ENCODE measurements at places on chromosomes 7 and 10.

DNA sequence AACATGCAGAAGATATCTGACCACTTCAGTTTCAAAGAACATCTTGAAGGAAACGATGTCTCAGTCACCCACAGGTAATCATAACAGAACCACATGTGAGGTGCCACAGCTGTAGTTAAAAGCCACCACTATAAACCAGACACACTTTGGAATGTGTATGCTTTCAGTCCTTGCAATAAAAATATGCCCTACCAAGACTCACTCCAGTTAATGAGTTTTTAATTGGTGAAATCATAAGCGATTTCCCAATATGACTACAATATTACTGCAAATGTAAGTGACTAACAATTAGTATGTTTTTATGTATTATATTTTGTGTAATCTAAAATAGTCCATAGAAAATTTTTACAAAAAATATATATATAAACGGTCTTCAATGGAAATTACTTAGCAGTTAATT lies 428.2 kb downstream of the PARD3 start:
- no peak for DNase-seq

GRCh38 chr10:35598379-35598778 lies 6.8 kb upstream of the GJD4 start:
- no peak for DNase-seq

DNA sequence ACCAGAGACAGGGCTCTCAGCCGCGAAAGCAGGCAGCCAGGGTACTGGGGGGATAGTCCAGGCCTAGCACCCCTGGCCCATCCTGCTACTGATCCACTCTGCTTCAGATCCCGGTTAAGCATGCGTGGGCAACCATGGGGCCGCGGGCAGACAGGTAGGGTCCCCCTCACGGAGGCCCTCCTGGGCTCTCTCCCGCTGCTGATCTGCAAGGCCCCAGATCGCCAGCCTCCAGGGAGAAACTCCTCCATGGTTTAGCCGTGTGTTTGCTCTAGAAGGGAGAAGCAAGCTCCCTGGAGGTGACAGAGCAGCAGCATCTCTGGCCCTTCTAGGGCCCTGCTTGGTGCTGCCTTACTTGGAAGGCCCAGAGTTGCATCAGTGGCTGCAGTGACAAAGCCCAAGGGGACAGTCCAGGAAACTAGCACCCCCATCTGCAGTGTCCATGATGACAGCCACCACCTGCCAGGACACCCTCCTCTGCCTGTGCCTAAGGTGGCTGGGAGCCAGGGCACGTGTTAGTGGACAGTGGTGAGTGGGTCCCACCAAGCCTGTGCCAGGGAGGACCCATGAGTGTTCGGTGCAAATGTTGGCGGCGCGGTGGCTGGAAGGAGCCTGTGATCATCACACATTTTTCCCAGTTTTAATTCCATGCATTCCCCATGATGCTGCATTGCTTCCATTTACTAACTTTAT lies 29.2 kb downstream of the CALML5 start:
- no peak for DNase-seq

DNA sequence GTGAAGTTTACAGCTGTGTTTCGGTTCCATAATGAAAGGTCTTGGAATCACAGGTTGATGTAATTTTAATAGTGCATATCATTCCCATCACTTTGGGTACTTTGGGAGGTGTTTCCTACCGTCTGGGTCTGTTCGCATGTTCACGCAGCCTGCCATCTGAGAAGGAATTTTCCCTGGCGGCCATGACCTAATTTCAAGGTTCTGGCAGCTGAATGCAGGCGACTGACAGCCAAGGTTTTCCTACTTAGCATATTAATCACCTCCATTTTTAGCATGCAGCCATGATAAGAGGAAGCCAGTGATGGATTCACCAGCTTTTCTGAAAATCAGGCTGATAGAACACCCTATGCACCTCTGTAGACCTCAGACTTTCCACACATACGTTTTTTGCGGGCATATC lies 319.1 kb upstream of the TMEM229A start:
- DNase-seq, result no peak

- DNase-seq, result no peak
Observed at GRCh38 chr10:75771606-75772005, 340.2 kb downstream of the LRMDA start.

- DNase-seq, result no peak
Observed at GRCh38 chr10:127855591-127855881, 37.2 kb downstream of the CLRN3 start.

DNA sequence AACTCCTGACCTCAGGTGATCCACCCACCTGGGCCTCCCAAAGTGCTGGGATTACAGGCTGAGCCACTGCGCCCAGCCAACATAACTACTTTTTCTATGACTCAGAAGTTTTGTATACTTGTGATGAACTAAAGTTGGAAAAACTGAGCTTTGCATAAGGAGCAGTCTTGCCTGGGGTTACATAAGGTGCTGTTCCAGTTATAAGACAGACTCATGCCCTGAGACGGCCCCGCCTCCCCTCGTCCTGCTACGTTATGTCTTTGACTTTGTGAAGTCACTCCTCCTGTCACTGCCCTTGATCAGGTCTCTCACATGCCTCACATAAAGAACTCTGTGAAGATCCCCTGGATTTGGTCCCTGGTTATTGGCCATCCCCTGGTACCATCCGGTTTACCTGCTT lies 40.4 kb upstream of the OPN4 start:
- DNase-seq, result no peak
